ENCODE measurements at places on chromosomes 6 and 20.
A peak's percentile ranks its signal among the peaks of the same experiment; 100 is the strongest.

DNA sequence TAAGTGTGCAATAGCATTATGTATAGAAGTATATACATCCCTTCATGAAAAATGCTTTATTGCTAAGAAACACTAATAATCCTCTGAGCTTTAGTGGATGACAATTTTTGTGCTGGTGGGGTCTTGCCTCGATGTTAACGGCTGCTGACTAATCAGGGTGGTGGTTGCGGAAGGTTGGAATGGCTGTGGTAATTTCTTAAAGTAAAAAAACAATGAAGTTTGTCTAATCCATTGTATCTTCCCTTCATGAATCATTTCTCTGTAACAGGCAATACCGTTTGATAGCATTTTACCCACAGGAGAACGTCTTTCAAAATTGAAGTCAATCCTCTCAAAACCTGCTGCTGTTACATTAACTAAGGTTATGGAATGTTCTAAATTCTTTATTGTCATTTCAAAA lies 816.5 kb upstream of the GJE1 start:
- no peak for DNase-seq

- no peak for DNase-seq
These were observed 230.3 kb downstream of the THBS2 start for GRCh38 chr6:169023161-169023874.

GRCh38 chr6:21922086-21922485 lies 328.5 kb downstream of the SOX4 start:
- DNase-seq, result no peak

GRCh38 chr6:43810965-43811732 lies 41.1 kb downstream of the VEGFA start:
- DNase-seq, result no peak

GRCh38 chr6:143127941-143128680 lies 67.4 kb downstream of the AIG1 start:
- DNase-seq, result no peak

DNA sequence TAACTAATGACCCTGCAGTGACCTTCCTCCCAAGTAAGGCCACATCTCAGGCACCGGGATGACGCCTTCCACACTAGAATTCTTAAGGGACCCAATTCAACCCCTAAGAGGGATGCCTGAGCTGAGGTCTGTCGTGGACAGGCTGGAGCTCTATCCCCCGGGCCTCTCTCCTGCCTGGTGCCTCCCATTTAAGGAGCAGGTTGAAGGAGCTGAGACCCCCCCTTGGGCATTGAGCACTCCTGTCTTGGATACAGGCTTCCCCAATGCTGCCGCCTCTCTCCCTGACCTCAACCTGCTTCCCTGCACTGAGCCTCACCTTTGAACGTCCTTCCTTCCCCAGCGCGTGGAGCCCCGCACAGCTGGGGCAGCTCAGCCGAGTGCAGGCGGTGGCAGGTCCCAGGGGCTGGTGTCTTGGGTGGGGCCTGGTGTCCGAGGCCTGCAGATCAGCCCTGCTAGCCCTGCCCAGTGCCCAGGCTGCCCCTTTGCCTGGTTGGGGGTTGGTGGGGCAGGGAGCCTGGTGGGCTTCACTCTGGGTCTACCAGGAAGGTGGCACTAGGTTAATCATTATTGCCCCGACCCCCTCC lies 19.9 kb upstream of the BHLHE23 start:
- no peak for DNase-seq

- no peak for DNase-seq
These were observed 1.6 kb downstream of the PRDM1 start for GRCh38 chr6:106087548-106088325.

GRCh38 chr6:156189714-156190113 lies 587.5 kb upstream of the ARID1B start:
- DNase-seq, result no peak

DNA sequence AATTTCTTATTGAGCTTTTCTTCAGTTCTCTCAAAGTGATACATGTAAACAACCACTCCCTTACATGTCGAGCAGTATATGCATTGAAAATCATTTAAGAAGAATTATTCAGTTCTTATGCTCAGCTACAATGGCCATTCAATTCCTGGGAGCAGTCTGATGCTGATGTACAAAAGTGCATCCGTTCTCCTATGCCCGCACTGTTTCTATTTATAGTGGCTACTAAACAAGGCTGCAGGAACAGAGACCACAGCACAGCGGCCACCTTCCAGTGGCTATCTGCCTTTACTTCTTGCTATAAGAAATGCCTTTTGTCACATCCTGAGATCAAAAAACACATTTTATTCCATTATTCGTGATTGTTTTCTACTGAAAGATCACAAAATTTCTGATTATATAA lies 82.2 kb downstream of the FHL5 start:
- peak; percentile 19 for DNase-seq

DNA sequence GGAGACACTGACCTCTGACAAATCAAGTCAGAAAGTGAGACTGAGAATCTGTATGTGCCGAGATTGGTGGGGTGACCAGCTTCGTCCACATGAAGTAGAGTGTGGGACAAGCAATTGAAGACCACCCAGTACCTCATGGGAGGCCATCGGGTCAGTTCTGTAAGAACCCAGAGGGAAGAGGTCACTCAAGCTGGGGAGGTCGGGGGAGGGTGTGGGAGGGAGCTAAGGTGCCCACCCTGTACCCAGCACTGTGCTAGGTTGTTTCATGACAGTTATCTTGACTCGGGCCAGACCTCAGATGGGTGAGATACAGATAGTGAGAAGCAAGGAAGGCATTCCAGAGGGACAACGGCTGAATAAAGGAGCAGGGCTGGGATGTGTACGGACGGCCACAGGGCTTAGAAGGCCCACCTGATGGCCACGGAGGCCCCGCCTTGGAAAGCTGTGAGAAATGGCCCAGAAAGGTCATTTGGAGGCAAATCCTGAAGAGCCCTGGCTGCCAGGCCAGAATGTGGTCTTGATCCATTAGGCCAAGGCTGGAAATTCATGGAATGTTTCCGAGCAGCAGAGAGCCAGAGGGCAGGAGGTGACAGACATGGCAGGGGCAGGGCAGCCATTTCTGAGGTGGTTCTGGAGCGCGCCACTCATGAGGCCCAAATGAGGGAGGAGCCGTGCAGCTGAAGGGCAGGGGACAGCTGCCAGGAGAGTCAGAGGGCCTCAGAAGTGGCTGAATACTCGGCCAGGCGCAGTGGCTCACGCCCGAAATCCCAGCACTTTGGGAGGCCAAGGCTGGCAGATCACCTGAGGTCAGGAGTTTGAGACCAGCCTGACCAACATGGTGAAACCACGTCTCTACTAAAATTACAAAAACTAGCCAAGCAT lies 7.7 kb downstream of the MMP24OS start:
- no peak for DNase-seq

DNA sequence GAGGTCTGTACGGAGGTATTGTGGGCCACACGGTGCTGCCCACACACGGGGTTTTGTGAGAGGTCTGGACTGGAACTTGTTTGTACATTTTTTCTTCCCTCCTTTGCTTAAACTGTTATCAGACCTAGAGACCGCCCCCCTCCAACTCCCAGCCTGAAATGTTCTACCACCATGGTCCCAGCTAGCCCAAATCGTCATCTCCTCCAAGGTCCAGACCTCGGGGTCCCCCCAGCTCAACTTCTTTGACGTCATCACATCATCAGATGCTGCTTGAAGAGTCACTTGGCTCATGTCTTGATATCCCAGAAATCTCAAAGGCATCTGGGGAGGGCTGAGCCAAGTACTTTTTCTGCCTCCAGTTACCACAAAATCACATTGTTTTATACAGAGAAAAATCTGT lies 2.8 kb upstream of the CCDC170 start:
- DNase-seq, result no peak

DNA sequence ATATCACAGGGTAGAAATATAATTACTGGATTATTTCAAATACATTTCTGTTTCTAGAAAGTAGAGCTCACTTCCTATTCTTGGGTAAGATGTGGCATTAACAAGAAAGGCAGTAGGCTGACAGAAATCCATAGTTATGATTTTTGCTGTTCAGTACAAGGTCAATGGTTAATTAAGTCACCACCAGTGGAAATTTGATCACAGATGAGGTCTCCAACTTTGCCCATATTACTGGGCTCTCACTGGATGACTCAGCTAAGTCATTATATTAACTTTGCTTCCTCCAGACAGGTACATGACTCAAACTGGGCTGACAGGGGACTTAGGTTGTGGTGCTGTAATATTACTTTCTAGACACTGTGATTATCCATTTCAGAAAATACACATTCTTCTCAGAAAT lies 212.4 kb downstream of the GRIK2 start:
- DNase-seq, result no peak

Measured in spinal cord (tissue), 10 donors.